GM23248 (cell line): ENCODE measurements at places on chromosomes 16 and 17.
A peak's percentile ranks its signal among the peaks of the same experiment; 100 is the strongest.

- peak overlapping the region; percentile 15; the same call in 1 of the 2 replicates for H3K27ac ChIP-seq
- peak; percentile 84 for DNase-seq
- H3K4me1 ChIP-seq: 0 out of 2 replicates have a peak, but pooled peaks cover 7% of the 10 kb centered on the region
- H3K36me3 ChIP-seq: peaks cover 6% of the 10 kb centered on the region
- H3K4me3 ChIP-seq: peak overlapping the region; percentile 75
Measured at GRCh38 chr16:67537270-67537635, 8.6 kb downstream of the RIPOR1 start.

- no peak overlapping the region for H3K27ac ChIP-seq
- H3K4me1 ChIP-seq: peaks cover 5% of the 10 kb centered on the region; the same call in 1 of the 2 replicates
- no peak for DNase-seq
- H3K27me3 ChIP-seq: no peaks in the 10 kb centered on the region
- no peak overlapping the region for H3K4me3 ChIP-seq
Measured at GRCh38 chr17:1611715-1612114, 16.9 kb downstream of the SLC43A2 start.

- DNase-seq: no peak
- no peaks in the 10 kb centered on the region for H3K36me3 ChIP-seq
- no peaks in the 10 kb centered on the region for H3K4me1 ChIP-seq
- no peak overlapping the region for H3K27ac ChIP-seq
- H3K4me3 ChIP-seq: no peak overlapping the region
Measured at GRCh38 chr16:7731141-7731540, 398.5 kb downstream of the RBFOX1 start.

DNA sequence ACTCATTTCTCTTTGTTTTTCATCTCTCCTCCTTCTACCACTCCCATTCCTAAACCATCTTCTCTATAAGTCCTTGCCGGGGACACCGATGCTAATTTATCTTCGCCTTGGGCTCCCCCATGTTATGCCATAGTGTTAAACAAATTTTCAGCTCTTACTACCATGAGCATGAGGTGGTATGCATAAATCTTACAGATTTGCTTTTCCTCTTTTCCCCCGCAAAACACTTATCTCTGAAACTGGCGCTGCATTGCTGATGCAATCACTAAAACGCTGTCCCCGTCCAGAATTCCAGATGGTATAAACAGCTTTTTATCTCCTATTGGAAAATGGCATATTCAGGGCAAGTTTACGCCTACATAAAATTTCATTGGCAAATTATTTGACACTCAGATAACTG, 673.6 kb upstream of the CDH8 start:
- H3K36me3 ChIP-seq: no peaks in the 10 kb centered on the region
- H3K4me1 ChIP-seq: no peaks in the 10 kb centered on the region
- H3K27ac ChIP-seq: no peak overlapping the region
- no peak overlapping the region for H3K4me3 ChIP-seq
- DNase-seq: no peak
- no peaks in the 10 kb centered on the region for H3K27me3 ChIP-seq

GRCh38 chr16:26717826-26718225, 348.9 kb upstream of the C16orf82 start:
- H3K4me1 ChIP-seq: no peaks in the 10 kb centered on the region
- no peaks in the 10 kb centered on the region for H3K36me3 ChIP-seq
- no peak overlapping the region for H3K4me3 ChIP-seq
- no peaks in the 10 kb centered on the region for H3K27me3 ChIP-seq

DNA sequence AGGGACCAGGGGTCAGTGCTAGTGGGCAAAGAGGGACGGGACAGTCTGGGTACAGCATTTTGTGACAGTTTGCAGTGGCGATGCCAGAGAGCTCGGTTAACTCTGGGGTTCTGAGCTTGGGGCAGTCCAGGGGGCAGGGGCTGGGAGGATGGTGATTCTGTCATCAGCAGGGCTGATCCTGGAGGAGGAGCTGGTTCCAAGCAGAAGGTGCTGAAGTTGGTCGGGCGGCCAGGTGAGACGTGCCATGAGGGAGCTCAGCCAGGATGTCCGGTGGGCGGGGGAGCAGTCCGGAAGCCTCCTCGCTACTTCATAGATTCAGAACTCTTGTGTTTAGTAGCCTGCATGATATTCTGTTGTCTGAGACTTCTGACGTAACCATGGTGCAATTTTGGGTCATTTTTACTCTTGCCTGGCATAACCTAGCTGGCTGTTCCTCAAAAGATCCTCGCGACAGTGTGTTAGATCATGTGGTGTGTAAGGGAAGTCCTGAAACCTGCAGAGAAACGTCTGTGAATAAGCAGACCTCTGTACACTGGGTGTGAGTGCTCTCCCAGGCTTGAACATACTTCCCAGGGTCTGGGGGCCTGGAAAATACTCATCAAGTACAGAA, 122.0 kb downstream of the CLEC16A start:
- no peaks in the 10 kb centered on the region for H3K4me1 ChIP-seq
- no peaks in the 10 kb centered on the region for H3K36me3 ChIP-seq
- H3K4me3 ChIP-seq: no peak overlapping the region
- DNase-seq: no peak
- no peak overlapping the region for H3K27ac ChIP-seq

DNA sequence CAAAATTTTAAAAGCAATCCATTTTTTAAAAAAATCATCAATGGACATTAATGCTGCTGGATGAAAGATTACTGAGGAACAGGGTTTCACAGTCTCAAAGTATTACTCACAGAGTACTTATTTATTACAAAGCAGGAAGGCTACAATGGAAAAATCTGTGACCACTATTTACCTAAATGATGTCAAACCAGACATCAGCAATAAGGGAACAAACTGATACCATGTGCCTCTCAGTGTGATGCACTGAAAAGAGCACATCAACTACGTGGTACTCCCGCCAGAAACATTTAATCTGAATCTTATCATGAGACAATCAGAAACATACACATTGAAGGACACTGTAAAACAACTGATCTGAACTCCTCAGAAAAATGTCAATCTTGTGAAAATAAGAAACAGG, 124.2 kb downstream of the PARN start:
- no peaks in the 10 kb centered on the region for H3K36me3 ChIP-seq
- peak overlapping the region; percentile 55 for H3K27ac ChIP-seq
- DNase-seq: peak; percentile 73
- H3K27me3 ChIP-seq: no peaks in the 10 kb centered on the region
- peaks cover 59% of the 10 kb centered on the region for H3K4me1 ChIP-seq

- H3K27me3 ChIP-seq: no peaks in the 10 kb centered on the region
- DNase-seq: no peak
- H3K4me3 ChIP-seq: no peak overlapping the region
- H3K4me1 ChIP-seq: no peaks in the 10 kb centered on the region
- no peak overlapping the region for H3K27ac ChIP-seq
Measured at GRCh38 chr16:63174801-63175200, 1138.6 kb upstream of the CDH8 start.

DNA sequence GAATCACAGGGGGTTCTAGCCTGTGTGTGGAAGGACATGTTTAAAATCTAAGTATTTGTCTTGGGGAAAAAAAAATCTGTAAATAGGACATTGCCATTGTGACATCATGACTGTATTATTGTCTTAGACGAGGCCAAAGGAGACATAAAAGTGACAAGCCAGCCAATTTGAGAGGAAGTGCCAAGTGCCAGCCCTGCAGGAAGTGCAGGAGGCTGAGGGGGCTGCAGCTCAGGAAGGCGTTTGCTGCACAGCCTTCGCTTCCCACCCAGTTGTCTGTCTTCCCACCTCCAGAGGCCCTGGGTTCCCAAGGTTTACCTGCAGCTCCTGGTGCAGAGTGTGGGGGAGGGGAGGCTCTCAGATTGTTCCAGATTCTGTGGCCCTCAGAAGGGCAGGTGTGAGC, 1.3 kb downstream of the ADCY7 start:
- peaks cover 29% of the 10 kb centered on the region for H3K4me1 ChIP-seq
- peak overlapping the region; percentile 77; the same call in 1 of the 2 replicates for H3K27ac ChIP-seq
- no peaks in the 10 kb centered on the region for H3K27me3 ChIP-seq
- H3K36me3 ChIP-seq: no peaks in the 10 kb centered on the region
- DNase-seq: no peak

DNA sequence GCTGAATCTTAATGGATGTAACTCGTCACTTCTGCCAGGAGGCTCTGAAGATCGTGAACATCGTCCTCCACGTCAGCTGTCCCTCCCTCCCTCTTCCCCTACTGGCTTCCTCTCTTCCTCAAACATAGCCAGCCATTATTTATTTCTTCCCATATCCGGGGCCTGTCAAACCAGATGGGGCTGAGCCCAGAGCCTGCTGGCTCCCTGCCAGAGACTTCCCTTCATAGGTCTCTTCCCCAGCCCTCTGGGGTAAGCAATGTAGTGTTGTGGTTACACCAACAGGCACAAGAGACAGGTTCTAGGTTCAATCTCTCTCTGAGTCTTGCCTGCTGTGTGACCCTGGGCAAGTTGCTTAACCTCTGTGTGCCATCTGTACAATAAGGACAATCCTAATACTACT, 40.1 kb upstream of the ZFP90 start:
- no peaks in the 10 kb centered on the region for H3K36me3 ChIP-seq
- no peaks in the 10 kb centered on the region for H3K4me1 ChIP-seq
- DNase-seq: no peak
- no peak overlapping the region for H3K27ac ChIP-seq
- no peaks in the 10 kb centered on the region; the same call in 1 of the 2 replicates for H3K27me3 ChIP-seq

DNA sequence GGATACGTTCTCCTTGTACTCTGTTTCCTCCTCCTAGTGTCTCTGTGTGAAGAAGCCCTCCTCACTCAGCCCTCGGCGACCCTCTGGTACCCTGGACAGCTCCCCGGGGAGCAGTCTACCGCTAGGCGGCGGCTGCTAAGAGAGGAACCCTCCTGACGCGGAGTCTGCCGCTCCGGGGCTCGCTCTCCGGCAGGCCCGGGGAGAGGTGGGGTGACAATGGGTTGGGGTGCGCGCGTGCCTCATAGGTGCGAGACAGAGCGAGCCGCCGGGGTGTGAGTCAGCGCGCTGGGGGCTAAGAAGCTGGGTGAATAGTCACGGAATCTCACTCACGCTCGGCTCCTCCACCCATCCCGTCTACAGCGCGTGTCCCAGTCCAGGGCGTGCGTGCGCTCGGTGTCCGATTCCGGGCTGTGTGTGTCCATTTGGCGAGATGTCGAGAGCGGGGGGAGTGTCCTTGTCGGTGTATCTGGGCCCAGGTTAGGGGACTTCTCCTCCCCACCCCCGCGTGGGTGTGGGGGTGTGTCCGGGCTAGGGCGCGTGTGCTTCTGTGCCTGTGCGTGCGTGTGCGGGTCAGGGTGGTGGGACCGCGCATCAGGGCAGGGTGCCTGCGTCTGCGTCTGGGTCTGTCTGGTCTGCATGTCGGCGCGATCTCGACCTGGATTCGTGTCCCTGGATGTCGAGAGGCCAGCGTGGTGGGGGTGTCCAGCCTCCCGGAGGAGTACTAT, 577 bp upstream of the HS3ST2 start:
- peak overlapping the region; percentile 44; the same call in 1 of the 2 replicates for H3K4me3 ChIP-seq
- H3K27me3 ChIP-seq: peaks cover 18% of the 10 kb centered on the region
- H3K36me3 ChIP-seq: no peaks in the 10 kb centered on the region
- H3K27ac ChIP-seq: no peak overlapping the region

GRCh38 chr16:46787909-46788308, 39.8 kb upstream of the MYLK3 start:
- no peaks in the 10 kb centered on the region for H3K36me3 ChIP-seq
- DNase-seq: no peak
- H3K27ac ChIP-seq: no peak overlapping the region

DNA sequence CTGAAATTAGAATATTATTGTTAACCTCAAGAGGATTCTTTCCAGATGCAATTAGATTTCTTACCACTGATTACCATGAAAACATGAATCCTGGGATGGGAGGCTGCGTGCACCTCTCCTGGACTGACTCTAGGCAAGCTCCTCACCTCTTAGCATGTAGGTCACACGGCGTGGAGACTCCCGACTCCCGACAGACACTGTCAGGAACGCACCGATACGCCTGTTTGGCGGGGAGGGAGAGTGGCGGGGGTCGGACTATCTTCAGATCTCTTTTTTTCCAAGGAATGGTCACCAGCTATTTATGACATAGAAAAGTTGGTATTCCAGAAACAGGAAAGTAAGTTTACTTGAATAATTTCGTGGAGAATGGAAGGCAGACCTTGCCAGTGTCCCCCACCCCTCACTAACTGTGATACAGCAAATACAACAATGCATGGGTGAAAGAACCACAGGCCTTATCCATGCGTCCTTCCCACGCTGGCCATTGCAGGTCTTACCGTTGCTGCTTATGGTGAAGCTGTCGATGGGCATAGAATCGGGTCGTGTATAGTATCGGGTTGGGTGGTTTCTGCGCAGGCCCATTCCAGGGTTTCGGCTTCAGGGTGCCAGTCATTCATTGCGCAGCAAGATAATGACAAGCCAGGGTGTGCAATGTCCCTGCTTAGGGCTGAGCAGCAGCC, 62.6 kb upstream of the ENDOV start:
- peaks cover 54% of the 10 kb centered on the region for H3K36me3 ChIP-seq
- H3K27me3 ChIP-seq: no peaks in the 10 kb centered on the region
- H3K4me3 ChIP-seq: no peak overlapping the region
- H3K27ac ChIP-seq: no peak overlapping the region

DNA sequence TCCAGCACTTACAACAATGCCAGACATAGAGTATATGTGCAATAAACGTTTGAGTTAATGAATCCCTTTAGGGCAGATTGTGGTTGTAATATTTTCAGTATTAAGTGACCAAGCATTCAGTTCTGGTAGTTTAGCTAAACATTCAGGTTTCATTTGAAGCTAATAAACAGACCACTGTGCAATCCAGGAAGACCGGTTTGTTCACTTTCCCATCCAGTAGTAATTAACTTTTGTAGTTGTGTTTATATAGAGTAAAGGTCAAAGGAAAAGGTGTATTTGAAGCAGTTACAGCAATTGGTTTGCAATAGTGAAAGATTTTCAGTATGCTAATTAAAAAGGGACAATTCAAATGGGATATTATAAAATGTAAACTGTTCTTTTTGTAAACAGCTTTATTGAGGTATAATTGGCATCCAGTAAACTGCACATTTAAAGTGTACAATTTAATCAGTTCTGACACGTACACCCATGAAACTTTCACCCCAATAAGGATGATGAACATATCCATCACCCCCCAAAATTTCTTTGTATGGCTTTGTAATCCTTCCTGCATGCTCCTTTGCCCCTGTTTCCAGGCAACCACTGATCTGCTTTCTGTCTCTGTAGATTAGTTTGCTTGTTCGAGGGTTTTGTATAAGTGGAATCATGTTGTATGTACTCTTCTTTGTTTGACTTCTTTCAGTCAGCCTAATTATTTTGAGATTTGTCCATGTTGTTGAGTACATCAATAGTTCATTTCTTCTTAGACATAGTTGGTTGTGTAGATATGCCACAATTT, 26.3 kb downstream of the MRTFB start:
- DNase-seq: no peak
- no peaks in the 10 kb centered on the region for H3K27me3 ChIP-seq
- H3K4me1 ChIP-seq: no peaks in the 10 kb centered on the region; the same call in 1 of the 2 replicates
- no peak overlapping the region for H3K4me3 ChIP-seq

GRCh38 chr17:83075270-83075880, 4.0 kb upstream of the METRNL start:
- H3K27me3 ChIP-seq: no peaks in the 10 kb centered on the region
- no peak for DNase-seq
- no peak overlapping the region for H3K4me3 ChIP-seq
- H3K4me1 ChIP-seq: no peaks in the 10 kb centered on the region
- no peak overlapping the region for H3K27ac ChIP-seq
- no peaks in the 10 kb centered on the region for H3K36me3 ChIP-seq
